Stimulated activated CD8-positive, alpha-beta memory T cell treated with anti-CD3 and anti-CD28 coated beads, Interleukin-4, amount 100 ng/mL, for 4 hours (primary cell): ENCODE measurements at places on chromosomes 11 and 22.

DNA sequence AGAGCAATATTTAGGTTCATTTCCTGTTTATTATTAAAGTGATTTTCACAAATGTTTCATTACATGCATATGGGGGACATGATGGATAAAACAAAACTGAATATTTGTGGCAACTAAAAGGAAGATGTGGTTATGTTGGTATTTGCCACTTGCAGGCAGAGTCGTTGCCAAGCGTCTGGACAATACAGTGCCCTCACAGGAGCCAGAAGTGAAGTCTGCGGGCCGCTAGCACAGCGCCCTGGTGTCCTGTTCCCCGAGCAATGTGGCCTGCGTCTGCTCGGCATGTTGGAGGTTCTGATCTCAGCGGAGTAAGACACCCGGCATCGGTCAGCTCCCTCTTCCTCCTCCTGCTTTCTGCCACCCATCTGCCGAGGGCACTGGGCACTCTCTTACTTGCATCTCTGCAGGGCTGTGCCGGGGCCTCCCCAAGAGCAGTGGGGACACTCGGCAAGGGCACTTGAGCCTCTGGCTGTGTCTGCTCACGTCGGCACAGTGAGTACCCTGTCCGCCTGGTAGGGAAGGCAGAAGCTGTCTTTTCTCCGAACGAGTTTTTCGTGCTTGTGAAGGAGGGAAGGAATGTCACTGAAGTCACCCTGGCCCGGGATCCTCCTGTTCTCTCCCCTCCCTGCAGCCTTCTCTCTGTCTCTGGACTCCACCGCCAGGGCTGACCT lies 10.5 kb upstream of the TTLL12 start:
- DNase-seq = no peak

- DNase-seq = no peak
Observed at GRCh38 chr11:76620489-76620888, 50.1 kb downstream of the LRRC32 start.

- DNase-seq = no peak
Observed at GRCh38 chr11:69230856-69231425, 63.0 kb upstream of the MYEOV start.

DNA sequence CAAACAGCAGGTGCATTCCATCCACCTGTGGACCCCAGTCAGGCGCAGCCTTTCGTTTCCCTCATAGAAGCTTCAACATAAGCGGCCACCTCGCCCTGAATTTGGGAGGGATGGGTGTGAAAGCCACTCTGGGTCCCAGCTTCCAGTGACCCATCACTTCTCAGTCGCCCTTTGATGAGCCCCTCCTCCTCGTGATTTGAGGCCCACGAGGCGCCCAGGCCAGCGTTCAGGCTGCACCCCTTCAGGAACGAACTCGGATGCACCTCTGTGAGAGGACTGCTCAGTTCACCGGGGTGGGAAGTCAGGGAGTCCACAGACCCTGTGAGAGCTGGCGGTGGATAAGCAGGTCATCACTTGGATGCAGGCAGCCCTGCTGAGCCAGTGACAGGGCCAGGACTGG lies 1118.2 kb downstream of the BRD1 start:
- no peak for DNase-seq

GRCh38 chr22:41401781-41402648 lies 20.3 kb downstream of the TEF start:
- no peak for DNase-seq

GRCh38 chr11:110808248-110808647 lies 96.0 kb upstream of the ARHGAP20 start:
- DNase-seq = no peak

DNA sequence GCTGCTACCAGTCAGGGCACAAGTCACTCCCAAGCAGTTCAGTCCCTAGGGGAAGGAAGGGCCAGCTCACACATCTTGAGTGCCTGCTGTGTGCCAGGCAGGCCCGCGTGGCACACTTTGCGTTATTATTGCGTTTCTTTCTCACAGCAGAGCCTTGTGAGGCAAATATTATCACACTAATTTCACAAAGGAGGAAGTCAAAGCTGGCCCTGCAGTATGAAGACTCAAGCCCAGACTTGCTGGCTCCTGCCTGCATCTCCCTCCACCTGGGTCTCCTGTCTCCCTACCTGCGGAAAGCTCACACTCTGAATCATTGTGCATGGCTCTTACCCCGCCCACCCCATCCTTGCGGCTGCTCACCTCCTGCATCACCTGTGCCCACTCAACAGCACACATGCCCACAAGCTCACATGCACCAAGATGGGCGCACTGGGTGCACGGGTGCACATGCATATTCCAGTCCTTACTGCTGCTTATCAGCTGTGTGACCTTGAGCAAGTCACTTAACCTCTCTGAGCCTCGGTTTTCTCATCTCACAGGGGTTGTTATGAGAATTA lies 31.7 kb upstream of the P2RY2 start:
- no peak for DNase-seq

- no peak for DNase-seq
Observed at GRCh38 chr11:61963016-61963281, 4.5 kb downstream of the FTH1 start.

GRCh38 chr11:75055511-75055910 lies 41.2 kb downstream of the OR2AT4 start:
- DNase-seq = no peak

DNA sequence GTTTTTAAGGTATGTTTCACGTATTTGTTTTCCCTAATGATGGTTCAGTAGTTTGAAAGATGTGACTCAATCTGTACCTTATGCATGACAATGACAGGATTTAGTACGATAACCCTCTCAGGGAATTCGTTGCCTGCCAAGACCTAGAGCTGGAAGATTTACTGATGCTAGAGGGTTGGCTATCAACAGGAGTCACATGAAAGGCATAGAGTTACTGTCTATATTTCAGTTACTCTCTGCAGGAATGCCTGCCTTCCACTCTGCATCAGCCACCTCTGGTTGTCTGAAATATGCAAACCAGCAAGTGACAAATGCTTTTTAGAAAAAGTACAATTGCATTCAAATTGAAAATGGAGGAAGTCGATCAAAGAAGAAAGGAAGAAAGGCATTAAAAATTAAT lies 276.3 kb upstream of the RAG2 start:
- no peak for DNase-seq

DNA sequence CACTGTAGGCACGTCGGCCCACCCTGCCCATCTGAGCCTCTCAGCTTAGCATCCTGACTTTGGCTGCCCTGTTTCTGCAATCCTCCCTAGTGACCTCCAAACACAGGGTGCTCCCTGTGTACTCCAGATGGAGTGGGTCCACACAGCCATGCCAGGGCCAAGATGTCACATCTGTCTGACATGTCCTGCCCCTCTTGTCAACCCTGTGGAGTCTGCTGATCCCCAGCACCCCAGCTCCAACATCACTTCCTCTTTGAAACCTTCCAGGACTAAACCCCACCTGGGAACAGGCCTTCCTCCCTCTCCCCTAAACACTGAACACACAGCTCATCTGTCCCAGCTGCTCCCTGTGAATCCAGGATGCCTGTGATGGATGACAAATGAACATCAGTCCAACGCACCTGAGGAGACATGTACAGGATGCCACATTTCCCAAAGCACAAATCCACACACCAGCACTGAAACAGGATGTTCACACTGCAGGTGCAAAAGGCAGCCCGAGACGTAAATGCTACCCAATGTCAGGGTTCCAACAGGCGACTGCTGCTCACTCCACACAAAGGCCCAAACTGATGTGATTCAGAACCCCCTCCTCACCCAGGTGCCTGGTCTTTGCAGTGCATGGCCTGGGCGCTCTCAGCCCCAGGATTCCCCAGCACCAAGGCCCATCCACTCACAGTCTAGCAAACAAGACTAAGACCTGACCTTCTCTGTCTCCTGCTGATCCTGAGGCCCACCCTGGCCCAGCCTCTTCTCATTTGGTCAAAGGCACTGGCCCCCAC lies 2.0 kb upstream of the TSSK2 start:
- no peak for DNase-seq

GRCh38 chr11:17948296-17948695 lies 64.6 kb downstream of the SERGEF start:
- DNase-seq = no peak

DNA sequence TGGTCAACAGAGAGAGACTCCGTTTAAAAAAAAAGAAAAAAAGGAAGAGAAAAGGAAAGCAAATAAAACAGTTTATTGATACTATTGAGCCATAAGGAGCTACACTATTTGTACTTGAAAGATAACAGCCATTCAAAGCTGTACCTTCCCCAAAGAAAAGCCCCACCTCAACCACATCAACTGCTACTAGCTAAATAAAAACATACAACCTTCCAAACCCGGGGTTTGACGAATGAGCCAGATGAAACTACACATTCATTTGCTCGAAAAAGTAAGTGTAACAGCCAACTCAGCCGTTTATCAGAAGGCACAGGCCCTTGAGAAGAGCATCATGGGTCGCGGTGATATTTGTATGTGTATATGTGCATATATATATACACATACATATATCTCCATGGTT lies 78.4 kb downstream of the SIK3 start:
- no peak for DNase-seq

- no peak for DNase-seq
Observed at GRCh38 chr11:121884626-121885025, 231.4 kb downstream of the BLID start.

- no peak for DNase-seq
Observed at GRCh38 chr11:109043315-109043714, 378.4 kb downstream of the DDX10 start.

- DNase-seq = no peak
Observed at GRCh38 chr11:27497284-27497866, 9.2 kb downstream of the LIN7C start.

DNA sequence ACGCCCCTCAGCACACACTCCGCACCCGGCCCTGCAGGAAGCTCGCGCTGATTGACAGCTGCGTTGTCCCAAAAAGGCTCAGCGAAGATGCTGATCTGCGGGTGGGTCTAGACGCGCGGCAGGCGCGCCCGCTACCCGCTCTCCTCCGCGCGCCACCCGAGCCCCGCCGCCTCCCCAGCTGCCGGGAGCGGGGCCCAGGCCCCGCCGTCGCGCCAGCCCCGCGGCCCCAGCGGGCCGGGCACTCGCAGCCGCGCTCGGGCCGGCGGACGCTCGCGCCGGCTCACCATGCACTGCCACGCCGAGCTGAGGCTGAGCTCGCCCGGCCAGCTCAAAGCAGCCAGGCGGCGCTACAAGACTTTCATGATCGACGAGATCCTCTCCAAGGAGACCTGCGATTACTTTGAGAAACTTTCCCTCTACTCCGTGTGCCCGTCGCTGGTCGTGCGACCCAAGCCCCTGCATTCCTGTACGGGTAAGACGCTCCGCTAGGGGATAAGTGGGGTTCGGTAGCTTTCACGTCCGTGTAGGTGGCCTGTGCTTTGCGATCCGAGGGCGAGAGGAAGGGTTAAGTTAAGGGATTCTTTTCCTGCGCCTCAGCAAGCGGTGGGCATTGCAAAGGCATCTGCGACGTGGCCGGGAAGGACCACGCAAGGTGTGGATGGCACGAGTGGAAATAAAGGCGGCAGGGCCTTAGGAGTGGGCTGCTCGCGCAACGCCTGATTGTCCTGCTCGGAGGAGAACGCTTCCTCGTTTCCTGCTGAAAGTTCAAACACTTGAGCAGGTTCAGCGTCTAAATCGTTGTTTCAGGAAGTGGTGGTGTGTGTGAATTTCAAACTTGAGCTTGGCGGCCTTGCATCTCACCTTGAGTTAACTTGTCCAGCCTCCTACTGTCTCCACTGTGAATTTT lies at the start of gene BARX2:
TSS of gene BARX2 (plus strand) at position 98 of the 907 bp plus-strand sequence. CDS start at position 286, 188 bp downstream.
- no peak for DNase-seq

- DNase-seq = no peak
Observed at GRCh38 chr11:12936200-12936599, 72.9 kb upstream of the RASSF10 start.

DNA sequence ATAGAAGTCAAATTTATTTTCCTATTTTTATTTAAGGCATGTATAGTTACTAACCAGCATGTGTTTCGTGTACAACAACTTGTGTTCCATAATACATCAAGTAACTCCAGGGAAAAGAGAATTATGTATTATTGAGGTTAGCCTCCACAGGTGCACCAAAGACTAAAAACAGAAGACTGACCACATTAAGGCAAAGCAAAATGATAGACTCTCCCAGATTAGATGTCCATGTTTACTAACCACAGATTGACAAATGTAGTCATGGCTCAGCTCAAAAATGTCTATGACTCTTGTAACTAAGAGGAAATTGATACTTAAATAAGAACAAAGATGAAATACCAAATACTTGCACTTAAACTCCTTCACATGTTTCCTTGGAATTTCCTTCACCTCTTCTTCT lies 238.5 kb downstream of the METTL15 start:
- no peak for DNase-seq
